Stimulated activated CD4-positive, alpha-beta T cell treated with anti-CD3 and anti-CD28 coated beads, Interleukin-1b, Interleukin-23, amount 100 ng/mL, for 24 hours (primary cell): ENCODE measurements at places on chromosomes 3 and 15.

- DNase-seq = no peak
These were observed 40.5 kb downstream of the TTBK2 start for GRCh38 chr15:42880121-42880520.

DNA sequence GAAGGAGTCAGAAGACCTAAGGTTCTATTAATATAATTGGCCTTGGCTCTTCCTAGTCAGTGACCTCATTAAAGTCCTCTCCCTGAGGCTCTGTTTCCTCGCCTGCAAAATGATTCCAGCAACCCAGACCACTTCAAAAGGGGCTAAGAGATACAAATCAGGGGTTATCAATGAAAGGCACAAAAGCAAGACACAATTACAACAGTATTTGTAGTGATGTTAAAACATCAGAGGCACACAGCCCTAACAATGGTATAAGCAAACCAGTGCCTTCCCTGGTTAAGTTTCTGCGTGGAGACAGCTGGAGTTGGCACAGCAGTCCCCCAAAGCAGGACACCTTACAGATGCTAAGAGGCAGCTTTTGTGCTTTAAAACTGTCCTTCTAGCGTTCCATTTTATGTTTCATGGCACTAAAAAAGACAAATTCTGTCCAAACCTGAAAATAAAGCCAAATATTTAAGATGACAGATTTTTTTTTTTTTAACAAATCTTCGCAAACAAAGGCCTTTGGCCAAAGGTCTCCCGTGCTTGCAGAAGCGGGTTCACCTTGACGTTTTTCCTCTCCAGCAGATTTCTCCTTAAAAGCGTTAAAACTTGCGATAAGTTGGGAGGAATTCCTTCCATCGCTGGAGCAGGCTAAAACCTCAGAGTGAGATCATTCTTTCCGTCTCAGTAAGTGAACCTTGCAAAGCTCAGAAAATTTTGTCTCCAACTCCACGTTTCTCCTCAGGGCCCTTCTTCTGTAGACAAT lies 999 bp downstream of the ZNF280D start:
- DNase-seq = no peak

DNA sequence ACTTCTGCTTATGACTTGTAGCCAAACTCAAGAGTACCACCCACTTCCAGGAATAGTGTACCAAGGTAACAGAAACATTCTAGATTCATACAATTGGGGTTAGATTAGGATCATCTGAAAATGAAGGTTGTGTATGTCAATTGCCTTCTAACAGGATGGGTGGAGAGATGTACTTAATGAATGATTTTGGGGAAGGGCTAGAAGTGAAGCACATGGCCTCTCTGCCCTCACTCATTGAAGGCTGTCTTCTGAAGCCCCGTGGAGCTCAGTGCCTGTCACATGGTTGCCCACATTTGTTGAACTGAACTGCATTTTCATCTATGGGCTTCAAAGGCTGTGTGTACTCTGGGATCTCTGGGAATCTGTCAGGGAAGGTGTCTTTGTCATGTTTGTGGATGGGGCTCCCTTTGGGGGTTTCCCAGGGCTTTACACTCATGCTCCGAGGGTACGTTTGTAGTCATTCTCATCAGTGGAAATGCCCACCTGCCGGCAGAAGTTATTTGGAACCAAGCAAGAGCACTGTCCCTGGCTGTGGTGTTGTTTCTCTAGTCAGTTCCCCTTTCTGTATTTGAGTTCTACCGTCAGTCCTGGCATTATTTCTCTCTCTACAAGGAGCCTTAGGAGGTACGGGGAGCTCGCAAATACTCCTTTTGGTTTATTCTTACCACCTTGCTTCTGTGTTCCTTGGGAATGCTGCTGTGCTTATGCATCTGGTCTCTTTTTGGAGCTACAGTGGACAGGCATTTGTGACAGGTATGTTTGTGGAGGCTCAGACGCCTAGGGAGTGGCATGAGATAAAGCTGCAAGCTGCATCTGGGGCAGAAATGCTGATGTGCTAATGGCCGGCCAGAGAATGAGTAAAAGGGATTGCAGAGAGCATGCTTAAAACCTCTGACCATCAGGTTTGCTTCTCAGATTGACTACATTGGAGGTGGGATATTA lies 22.4 kb downstream of the CD86 start:
- DNase-seq = no peak

GRCh38 chr3:185995352-185995751 lies 57.5 kb upstream of the TRA2B start:
- DNase-seq = no peak

GRCh38 chr3:72332689-72333088 lies 515.6 kb downstream of the SHQ1 start:
- DNase-seq = no peak

DNA sequence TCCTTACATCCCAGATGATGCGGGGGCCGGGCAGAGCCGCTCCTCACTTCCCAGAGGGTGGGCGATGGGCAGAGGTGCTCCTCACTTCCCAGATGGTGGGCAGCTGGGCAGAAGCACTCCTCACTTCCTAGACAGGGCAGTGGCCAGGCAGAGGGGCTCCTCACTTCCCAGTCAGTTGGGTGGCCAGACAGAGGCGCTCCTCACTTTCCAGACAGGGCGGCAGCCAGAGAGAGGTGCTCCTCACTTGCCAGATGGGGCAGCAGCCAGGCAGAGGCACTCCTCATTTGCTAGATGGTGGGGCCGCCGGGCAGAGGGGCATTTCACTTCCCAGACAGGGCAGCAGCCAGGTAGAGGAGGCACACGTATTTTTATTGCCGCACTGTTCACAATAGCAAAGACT lies 622.0 kb upstream of the KCNMB2 start:
- no peak for DNase-seq

GRCh38 chr3:87361271-87361670 lies 84.9 kb upstream of the POU1F1 start:
- DNase-seq = no peak

GRCh38 chr3:192570821-192571791 lies 156.2 kb downstream of the FGF12 start:
- no peak for DNase-seq

- no peak for DNase-seq
These were observed 75.9 kb upstream of the CBLB start for GRCh38 chr3:105944721-105945120.

DNA sequence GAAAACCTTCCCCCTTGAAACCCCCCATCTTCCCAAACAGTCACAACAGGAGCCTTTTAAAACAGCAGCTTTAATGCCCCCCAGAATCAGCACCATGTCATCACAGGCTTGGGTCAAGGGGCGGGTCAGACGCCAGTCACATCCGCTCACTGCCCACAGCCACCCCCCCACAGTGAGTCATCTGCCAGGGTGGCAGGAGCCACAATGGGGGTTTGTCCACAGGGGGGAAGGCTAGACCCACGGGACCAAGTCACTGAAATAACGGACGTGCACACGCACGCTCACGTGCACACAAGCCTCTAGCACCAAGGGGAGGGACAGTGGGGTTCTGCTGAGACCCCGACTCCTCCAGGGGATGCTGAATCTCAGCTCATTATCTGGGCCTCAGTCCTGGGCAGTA lies 441 bp upstream of the UCN2 start:
- DNase-seq = no peak

- no peak for DNase-seq
These were observed 343.0 kb downstream of the MFSD1 start for GRCh38 chr3:159144891-159145290.

DNA sequence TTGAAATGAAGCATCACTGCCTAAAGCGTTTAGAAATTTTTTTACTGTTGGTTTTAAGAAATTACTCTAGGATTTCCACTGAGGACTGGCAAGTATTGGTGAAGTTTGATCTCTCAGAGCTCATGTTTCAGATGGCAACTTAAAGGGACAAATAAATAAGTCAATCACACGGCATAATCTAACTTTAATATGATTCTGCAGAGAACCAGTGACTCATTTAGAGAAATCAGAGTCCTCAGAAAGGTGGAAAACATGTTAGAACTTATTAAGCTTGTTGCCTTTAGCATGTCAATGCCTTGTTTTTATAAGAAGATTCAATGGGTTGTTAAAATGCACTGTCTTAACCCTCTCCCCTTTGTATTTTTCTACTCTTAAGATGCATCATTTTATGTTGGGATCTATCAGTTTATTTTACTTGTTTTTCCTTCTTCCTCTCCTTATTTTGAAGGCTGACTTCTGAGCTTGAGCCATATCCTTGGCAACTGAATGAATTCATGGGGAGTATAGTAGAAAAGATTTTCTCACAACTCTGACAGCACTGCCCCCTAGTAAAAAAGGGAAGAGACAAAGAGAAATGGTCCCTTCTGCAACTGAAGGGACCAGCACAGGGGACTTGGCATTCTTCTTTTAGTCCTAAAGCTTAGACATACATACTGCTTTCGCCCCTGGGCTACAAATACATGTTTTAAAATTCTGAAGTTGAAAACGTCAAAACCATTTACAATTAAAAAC lies 431.2 kb downstream of the LPP start:
- DNase-seq = no peak

DNA sequence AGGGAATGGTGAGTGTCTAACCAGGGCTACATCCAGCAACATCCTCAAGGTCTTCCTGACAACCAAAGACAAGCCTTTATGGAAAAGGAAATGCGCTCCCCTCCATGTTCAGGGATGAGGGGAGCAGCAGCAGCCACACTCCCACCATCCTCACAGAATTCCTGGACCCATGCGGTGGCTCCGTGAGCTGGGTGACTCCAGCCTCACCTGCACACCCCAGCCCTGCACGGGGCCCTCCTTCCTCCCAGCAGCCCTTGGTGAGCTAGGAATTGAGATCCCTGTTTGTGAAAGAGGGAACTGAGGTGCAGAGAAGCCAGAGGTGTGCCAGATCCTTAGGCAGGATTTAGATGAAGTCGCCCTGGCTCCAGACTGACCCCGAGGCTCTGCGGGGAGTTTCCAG lies 52.3 kb downstream of the GRIP2 start:
- DNase-seq = no peak

GRCh38 chr15:83919319-83919830 lies 265.5 kb downstream of the ADAMTSL3 start:
- DNase-seq = no peak

- DNase-seq = no peak
These were observed 31.0 kb downstream of the CCDC32 start for GRCh38 chr15:40533763-40534364.

DNA sequence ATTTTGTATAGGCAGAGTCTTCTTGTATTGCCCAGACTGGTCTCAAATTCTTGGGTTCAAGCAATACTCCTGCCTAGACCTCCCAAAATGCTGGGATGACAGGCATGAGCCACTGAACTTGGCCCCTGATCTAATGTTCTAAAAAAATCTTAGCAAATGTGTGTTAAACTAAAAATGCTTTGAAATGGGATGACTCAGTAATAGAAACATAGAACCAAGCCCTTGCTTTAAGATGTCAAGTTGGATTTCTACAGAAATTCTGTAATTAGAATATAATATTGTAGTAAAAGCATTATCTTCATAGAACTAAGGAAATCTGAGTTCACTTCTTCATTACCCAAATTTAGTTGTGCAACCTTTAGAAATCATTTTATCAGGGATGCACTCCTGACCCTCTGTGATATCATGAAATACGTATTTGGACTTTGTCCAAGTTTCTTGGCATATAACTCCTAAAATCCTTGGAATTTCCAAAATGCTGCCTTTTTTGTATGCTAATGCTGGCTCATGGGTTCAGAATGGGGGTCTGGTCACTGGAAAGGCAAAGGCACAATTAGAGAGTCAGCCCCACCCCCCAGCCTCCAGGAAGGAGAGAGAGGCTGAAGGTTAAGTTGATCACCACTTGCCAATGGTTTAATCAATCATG lies 217.3 kb downstream of the TP63 start:
- no peak for DNase-seq

GRCh38 chr15:37087131-37087588 lies 13.2 kb downstream of the MEIS2 start:
- no peak for DNase-seq

GRCh38 chr15:50824514-50824913 lies 59.0 kb upstream of the SPPL2A start:
- no peak for DNase-seq

- DNase-seq = no peak
These were observed 75.0 kb upstream of the MBNL1 start for GRCh38 chr3:152193673-152194267.

DNA sequence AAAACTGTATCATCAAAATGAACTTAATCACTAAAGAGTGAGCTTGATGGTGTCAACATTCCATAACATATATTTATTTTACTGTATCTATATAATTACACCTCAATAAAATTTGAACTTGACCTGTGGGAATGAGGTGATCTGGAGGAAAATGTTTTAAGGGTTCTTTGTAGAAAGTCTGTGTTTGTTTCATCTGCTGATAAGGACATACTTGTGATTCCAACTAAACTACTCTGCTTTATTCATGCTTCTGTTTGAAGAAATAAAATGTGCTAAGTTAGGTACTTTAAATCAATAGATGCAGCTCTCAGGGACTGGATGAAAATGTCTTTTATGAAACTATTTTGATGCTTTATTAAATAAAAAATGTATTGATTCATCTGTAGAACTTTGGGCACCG lies 11.6 kb upstream of the PLOD2 start:
- no peak for DNase-seq

DNA sequence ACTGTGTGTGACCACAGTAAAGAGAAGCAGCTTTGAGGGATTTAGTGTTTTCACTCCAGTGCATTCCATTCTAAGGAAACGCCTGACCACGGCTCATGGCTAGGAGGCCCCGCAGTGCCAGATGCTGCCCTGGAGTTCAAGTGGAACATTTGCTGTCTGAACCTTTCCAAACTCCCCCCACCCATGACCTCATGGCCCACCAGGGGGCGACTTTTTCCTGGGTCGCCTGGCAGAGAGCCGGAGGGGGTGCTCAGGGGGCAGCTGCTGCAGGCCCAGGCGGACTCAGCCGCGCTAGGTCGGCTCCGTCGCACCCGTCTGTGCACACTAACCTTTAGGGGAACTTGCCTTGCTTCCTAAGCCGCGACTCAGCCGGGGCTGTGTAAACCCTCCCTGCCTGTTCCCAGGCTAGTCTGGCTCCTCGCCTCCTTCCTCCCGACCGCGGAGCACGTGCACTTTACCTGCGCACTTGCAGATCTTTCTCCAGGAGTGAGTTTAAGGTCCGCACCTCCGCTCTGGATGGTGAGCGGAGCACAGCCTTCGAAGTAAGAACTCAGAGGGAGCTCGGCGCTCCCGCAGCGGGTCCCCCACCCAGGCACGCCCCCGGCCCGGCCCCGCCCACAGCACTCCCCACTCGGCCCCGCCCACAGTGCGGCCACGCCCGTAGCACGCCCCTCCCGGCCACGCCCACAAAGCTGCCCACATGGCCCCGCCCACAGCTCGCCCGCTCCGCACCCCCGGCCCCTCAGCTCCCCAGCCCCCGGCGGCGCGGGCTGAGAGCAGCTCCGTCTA lies at the start of gene OCA2:
TSS of gene OCA2 (minus strand) at position 550 of the 789 bp plus-strand sequence. CDS start 17,441 bp downstream, outside the sequence.
- DNase-seq = peak; percentile 45

DNA sequence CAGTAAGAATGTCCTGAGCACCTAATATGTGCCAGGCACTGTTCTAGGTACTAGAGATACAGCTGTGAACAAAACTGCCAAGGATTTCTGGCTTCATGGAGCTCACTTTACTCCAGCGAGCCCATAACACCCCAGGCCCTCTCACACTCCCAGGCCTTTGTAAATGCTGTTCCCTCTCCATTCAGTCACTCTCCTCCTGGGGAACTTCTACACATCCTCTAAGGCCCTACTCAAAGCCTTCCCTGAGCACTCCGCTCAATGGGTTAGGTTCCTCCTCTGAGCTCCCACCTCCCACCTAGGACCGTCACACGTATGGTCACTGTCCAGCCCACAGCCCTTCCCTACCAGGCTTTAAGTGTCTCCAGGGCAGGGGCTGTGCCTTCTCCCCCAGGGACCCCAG lies 27.2 kb downstream of the SEMA7A start:
- no peak for DNase-seq

- DNase-seq = no peak
These were observed 15.1 kb downstream of the TTC14 start for GRCh38 chr3:180617049-180617448.

GRCh38 chr3:72818905-72819304 lies 29.3 kb downstream of the SHQ1 start:
- DNase-seq = no peak

GRCh38 chr3:7518026-7518425 lies 657.1 kb downstream of the GRM7 start:
- DNase-seq = no peak
